Fibroblast of skin of left biceps (primary cell): ENCODE measurements at places on chromosomes 11 and 22.

DNA sequence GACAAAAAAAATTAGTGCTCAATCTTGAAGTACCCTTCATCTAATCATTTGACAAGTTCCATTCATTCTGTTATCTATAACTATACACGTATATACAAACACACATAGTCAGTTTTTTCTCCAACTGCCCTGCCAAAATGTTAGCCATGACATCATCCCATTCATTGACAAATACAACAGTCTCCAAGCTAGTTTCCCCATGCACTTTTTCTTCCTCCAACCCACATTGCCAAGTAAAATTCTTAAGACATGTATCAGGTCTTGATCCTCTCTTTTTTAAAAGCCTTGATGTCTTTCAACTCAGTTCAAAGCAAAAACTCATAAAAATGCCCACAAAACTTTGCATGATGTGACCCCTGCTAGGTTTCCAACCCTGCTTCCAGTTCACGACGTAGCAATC, 58.1 kb downstream of the DDI1 start:
- DNase-seq = no peak

DNA sequence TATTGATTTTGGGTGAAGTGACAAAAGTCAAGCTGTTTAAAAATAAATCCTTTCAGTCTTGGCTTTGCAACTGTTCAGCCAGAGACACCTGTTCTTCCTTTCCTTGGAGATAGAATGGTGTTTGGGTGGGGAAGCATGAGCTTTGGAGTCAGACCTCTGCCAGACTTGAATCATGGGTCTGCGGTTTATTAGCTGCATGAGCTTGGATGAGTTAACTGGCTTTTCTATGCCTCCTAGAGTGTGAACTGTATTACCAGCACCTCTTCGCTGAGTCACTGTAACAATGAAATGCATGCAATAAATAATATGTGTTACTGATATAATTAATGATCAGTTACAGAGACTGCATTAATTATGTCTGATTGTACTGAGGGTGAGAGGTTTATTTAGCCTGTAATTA, 13.5 kb upstream of the MYEOV start:
- DNase-seq = peak; percentile 57

DNA sequence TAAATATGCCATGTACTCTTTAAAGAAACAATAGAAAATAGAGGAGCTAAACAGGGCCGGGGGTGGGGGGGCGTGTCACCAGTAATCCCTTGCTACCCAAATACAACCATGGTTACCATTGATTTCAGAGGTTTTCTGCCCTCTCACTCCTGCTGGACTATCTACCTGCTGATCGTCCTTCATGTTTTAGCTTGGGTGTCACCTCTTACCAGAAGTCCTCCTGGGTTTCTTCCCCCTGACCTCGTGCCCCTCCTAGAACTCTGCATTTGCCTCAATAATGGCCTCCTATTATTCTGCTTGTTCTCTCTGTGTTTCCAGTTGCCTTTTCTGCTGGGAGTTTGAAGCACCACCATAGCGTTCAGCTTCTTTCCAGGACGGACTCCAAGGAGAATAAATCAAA, 9.4 kb upstream of the PVALB start:
- no peak for DNase-seq

GRCh38 chr11:67464411-67465188, 4.5 kb downstream of the TMEM134 start:
- DNase-seq = peak; percentile 15

GRCh38 chr22:43260331-43261231, 73.6 kb upstream of the TTLL12 start:
- no peak for DNase-seq

GRCh38 chr22:27494785-27495184, 306.8 kb downstream of the MN1 start:
- no peak for DNase-seq

- no peak for DNase-seq
Observed at GRCh38 chr11:117668321-117668751, 128.7 kb downstream of the DSCAML1 start.

GRCh38 chr11:45885274-45885920, at the start of gene MAPK8IP1:
Gene MAPK8IP1 (plus strand): TSS chr11:45885651. CDS start chr11:45885821, 170 bp downstream.
- DNase-seq = no peak

- DNase-seq = no peak
Observed at GRCh38 chr22:41925783-41926460, 684 bp downstream of the TNFRSF13C start.

DNA sequence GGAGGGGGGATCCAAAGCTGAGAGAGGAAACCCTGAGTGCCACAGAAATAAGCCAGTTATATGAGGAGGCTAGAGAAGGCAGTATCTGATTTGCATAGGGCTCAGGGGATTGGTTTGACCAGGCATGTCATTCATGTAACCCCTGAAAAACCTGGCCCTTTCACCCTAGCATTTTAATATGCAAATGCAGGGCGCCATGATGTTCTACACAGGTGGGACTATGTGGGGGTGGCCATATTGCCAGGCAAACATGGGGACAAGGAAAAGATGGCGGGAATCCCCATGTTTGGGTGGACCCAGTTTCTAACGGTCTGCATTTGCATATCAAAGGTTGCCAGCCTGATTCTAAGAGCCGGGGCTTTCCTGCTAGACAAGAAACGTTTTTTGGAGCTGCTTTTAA, 27.2 kb downstream of the CSF2RB start:
- no peak for DNase-seq

DNA sequence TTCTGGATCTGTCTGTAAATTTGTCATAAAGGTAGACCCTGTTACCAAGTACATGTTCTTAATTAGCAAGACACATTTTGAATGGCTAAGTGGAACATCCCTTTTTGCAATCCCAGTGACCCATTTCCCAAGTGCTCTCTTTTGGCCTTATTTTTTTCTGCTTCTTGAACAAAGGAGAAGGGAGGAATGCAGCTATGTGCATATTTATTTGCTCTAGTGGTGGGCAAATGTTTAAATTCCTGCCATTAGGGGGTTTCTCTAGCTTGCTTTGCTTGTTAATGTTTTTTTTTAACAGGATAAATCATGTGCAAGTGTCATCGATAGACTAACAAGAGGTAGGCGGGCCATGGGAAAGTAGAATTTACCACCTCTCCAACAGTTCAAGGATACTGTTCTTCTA, 135.7 kb downstream of the COMMD9 start:
- no peak for DNase-seq

DNA sequence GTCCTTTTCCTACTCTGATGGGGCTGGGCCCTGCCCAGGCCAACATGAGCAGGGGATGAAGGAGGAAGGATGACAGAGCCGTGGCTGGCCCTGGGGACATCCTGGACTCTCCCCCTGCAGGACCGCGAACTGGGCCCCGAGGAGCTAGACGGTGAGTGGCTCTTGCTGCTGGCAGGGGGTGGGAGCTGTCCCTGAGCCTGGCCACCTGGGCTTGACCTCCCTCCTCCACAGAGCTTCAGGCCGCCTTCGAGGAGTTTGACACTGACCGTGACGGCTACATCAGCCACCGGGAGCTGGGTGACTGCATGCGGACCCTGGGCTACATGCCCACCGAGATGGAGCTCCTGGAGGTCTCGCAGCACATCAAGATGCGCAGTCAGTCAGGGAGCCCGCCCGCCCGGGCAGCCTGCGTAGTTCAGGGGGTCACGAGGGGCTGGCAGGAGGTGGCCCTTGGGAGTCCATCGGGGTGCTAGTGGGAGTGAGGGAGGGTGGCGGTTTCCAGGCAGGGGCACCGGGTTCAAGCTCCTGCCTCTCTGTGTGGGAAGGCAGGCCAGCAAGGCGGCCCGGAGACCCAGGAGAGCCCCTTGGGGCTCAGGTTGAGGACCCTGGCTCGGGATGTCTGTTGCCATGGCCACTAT, 1.0 kb downstream of the CABP4 start:
- no peak for DNase-seq

DNA sequence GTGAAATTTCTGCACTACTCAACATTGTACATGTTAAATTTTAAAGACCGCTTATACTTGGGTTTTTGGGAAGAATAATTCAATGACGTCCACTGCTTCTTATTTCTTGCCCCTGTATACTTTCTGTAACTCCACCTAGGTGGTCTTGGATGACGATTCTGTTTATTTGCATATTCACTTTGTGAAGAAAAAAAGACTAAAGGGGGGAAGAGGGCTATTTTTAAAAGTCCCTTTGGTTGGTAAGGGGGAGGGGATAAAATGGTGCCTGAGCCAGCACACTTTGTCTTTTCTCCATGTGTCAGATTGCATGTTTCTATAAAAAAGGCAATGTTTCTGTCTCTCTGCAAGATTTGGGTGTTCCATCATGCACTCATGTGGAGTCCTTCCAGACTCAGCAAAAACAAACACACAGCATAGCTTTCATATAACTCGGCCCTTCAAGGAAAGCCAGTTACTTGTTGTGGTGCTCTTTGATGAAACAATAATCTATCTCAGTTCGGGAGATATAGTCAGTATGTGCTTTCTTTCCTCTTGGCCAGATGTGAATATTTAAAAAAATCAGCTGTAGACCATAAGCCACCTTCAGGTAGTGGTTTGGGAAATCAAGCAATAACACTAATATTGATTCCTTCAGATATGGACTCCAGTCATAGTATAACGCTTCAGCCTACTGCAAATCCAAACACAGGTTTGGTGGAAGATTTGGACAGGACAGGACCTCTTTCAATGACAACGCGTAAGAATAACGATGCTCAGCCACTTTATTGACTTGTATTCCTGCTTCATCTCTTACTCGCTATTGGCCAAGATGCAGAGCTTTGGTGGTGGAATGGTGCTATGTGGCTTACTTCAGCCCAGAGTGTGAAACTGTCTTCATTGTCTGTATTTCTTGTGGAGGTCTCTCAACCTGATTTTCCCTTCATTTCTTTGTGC, 68.8 kb downstream of the CD44 start:
- DNase-seq = no peak

DNA sequence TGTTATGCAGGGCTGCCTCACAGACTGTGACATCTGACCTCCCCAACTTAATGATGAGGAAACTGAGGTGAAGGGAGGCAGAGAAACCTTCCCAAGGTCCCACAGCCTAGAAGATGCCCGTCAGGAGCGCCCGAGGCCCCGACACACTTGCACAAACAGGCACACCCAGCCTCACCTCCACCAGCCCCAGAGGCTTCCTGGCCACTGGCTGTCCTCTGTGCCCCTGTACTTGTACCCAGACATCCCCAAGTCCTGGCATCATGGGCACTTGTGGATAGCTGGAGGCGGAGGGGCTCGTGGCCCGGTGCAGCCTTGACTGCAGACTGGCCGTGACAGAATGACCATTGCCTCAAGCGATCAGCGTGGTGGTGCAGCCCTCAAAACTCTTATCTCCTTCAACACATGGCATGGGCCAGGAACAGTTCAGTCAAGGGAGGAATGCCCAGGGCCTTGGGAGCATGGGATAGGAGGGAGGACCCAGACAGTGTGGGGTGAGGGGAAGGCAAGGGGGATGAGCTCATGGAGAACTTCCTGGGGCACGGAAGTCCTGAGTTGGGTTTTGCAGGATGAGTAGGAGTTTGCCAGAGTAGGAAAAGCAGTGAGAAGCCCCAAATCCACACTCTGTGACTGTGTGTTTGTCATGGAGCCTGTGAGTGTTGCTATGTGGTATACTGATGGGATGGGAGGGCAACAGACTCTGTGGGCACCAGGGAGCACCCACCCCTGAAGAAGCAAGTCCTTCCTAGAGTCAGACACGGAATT, 25.8 kb upstream of the PPARA start:
- no peak for DNase-seq

GRCh38 chr22:25182131-25183110, 17.2 kb upstream of the CRYBB3 start:
- DNase-seq = no peak

GRCh38 chr11:128831174-128832120, 35.6 kb downstream of the KCNJ1 start:
- peak; percentile 54 for DNase-seq
